ENCODE measurements at places on chromosomes 2 and 18. TPM values are rescaled to one million over a fixed set of nuclear protein-coding genes. Genes with fewer than 3 reads are reported as not detected.

The LIMS2 gene
- 5.2 TPM for total RNA-seq

The SLC38A11 gene
- not detected for total RNA-seq

The GPR45 gene
- total RNA-seq = not detected

The HJURP gene
- 99.6 TPM for total RNA-seq

The STK17B gene
- 4.6 TPM for total RNA-seq

The ANKRD30BL gene
- not detected for total RNA-seq

The RAB27B gene
- total RNA-seq = 20.1 TPM

The KCNF1 gene
- 42.7 TPM for total RNA-seq

The MROH2A gene
- 0.10 TPM for total RNA-seq

The SERPINB13 gene
- not detected for total RNA-seq

The IRS1 gene
- 17.0 TPM for total RNA-seq

The RHOB gene
- total RNA-seq = 166 TPM

The FAM161A gene
- total RNA-seq = 8.4 TPM

All from A549 treated with CpdA at 1 μM for 4 hours (cell line).